Thoracic aorta (tissue), 2 donors: ENCODE measurements at places on chromosomes 3 and 15. TPM values are rescaled to one million over a fixed set of nuclear protein-coding genes. Genes with fewer than 3 reads are reported as not detected.

LYZL4 gene
- not detected for total RNA-seq

GRCh38 chr3:53834429-53835095, 11.7 kb downstream of the CHDH start:
- DNase-seq = no peak

DNA sequence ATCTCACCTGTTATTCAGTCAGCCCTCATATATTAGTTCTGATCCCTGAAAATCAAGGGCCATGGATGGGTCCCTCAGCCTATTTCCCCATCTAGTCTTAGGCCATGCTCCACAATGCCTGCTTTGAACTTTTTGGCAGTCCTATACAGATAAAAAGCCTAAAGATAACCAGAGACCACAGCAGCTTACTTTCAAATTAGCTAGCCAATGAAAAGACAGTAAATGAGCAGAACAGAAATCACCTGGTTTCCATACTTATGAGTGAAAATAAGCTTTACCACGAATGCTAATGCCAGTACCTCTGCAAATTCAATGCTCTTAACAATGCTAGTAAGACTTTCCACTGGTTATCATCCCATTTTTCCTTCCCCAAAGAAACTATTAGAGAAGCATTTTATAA, 141.6 kb upstream of the SPRED1 start:
- no peak for DNase-seq

PSMD6 gene
- 54.4 TPM for total RNA-seq

GASK1A gene
- 37.3 TPM for total RNA-seq

DNA sequence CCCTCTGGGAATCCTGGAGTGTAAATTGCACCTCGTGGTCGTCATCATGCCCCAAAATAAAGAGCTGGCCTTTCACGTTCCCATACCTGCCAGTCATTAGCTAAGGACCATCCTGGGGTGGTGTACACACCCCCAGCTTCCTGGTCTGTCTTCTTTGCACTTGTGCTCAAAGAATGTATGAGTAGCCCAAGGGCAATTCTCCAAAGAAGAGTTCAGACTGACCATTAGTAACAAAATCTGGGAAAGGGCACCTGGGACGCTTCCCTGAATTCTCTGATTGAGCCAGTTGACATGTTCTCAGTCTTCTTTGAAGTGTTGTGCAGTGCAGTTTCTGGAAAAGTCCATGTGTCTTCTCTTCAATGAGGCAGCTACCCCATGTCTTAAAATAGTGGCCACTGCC, 34.8 kb downstream of the FAM3D start:
- no peak for DNase-seq

DGKG gene
- 12.5 TPM for total RNA-seq

- DNase-seq = no peak
These were observed 18.3 kb upstream of the MYH15 start for GRCh38 chr3:108528459-108529252.
